ENCODE measurements at places on chromosomes 16 and 17.

DNA sequence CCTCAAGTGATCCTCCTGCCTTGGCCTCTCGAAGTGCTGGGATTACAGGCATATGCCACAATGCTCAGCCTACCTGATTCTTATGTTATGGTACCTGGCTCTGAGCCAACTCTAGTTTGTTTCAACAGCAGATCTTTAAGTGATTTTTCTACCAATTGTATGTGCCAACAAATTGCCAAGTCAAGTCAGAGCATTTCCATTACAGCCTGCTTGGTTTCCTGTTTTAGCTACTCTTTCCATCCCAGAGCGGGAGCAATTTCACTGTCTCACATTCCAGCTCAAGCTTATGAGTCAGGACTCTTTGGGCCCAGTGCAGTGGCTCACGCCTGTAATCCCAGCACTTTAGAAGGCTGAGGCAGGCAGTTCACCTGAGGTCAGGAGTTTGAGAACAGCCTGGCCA is 30.8 kb upstream of the RBBP6 start:
- no peak for DNase-seq

GRCh38 chr16:49653173-49653570 is 202.7 kb downstream of the ZNF423 start:
- no peak for DNase-seq

DNA sequence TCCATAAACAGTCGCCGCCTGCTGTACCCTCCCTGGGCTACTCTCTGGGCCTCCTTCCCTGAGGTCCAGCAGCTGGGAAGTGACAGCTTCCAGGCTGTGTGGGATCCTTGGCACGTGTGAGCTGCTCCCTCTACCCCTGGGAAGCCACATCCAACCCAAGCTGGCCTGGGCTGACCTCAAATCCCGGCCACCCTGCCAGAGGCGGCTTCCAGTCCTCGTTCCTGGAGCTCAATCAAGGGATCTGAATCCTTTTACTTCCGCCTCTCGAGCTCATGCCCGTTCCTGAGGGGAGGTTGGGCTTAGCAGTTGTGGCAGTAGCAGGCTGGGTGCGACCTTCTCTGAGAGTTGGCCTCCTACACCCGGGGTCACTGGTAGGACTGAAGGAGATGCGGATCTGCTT is 82.5 kb downstream of the NETO2 start:
- DNase-seq: no peak

- no peak for DNase-seq
These were observed 1.6 kb downstream of the OSGIN1 start for GRCh38 chr16:83954577-83955016.

GRCh38 chr16:75580-76501 is 2.2 kb upstream of the MPG start:
- DNase-seq: no peak

- no peak for DNase-seq
These were observed 26.1 kb downstream of the CDRT4 start for GRCh38 chr17:15441315-15441714.

DNA sequence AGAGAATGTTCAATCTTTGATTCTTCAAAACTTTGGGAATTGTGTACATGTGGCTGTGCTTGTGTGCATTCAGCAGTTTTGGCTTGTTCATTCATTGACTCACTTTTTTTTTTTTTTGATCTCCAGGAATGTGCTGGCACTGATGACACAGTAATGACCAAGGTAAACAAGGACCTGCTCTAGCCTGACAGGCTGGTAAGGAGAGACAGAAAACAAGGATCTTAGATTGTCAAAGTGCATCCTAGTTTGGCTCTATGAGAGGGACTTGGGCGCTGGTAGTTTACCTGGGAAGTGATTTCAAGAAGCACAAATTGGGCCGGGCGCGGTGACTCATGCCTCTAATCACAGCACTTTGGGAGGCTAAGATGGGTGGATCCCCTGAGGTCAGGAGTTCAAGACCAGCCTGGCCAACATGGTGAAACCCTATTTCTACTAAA is 233.1 kb upstream of the WSCD1 start:
- DNase-seq: no peak

DNA sequence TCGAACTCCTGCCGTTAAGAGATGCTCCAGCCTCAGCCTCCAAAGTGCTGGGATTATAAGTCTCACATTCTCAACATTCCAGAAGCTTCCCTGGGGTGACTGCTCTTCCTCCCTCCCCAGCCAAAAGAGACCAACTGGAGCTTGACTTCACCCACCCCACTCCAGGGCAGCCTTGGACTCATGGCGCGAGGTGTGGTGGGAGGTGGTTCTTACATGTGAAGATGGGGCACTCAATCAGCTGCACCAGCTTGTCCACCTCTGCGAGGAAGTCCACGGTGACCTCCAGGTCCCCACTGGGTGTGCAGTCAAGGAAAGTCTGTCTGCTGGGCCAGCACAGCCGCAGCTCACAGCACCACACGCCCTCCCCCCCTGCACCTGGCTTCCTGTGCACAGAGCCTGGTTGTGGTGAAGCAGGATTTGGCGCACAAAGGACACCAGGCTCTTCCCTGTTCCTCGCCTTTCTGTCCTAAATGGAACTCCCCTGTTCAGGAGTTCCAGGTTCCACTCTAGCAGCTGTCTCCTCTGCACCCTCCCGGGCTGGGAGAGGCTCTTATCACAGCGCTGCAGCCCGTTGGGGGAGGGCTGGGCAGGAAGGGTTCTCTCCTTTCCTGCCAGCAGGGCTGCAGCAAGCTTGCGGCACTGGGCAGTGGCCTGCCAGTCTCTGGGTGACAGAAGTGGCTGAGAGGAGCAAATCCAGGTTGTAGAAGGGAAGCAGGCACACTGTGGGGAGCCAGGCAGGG is 9.6 kb upstream of the MTSS2 start:
- DNase-seq: no peak

GRCh38 chr16:55898592-55898991 is 23.4 kb upstream of the CES5A start:
- no peak for DNase-seq

DNA sequence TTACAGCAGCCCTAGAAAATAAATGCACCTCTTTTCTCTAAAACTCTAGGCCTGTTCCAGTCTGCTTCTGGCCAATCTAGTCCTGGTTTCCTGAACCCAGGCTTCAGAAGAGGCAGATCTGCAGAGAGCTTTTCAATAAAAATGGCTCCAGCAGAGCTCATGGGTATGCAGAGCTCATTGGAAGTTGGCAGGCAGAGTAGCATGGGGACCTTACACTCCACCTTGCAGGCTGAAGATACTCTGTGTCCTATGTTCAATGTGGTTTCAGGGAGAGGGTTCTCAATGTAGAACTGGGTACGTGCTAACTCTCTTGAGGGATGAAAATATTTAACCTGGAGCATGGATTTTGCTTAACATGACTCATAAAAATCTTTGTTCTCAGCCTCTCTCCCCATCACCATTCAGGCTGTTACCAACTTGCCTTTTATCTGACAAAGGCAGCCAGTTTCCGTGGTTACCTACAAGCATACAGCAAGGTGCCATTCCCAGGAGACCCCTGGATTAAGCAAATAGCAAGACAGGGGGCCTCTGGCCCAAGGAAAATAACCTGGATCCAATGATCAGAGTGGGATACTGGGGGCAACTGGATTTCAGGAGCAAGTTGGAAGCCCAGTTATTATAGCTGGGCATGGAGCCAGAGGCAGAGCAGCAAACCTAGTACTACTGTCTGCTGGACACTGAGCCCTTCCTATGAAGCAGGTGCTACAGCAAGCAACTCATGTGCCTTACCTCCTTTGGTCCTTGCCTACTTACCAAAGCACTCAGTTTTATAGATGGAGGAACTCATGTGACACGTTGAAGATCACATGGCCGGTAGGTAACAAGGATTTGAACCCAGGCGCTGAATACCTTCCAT is 98.2 kb upstream of the DHX40 start:
- no peak for DNase-seq

- DNase-seq: no peak
These were observed 6.4 kb downstream of the PER1 start for GRCh38 chr17:8145811-8146210.

- no peak for DNase-seq
These were observed 22.1 kb downstream of the COX4I1 start for GRCh38 chr16:85821390-85822135.

- no peak for DNase-seq
These were observed 56.2 kb downstream of the BAIAP2 start for GRCh38 chr17:81091154-81091553.

DNA sequence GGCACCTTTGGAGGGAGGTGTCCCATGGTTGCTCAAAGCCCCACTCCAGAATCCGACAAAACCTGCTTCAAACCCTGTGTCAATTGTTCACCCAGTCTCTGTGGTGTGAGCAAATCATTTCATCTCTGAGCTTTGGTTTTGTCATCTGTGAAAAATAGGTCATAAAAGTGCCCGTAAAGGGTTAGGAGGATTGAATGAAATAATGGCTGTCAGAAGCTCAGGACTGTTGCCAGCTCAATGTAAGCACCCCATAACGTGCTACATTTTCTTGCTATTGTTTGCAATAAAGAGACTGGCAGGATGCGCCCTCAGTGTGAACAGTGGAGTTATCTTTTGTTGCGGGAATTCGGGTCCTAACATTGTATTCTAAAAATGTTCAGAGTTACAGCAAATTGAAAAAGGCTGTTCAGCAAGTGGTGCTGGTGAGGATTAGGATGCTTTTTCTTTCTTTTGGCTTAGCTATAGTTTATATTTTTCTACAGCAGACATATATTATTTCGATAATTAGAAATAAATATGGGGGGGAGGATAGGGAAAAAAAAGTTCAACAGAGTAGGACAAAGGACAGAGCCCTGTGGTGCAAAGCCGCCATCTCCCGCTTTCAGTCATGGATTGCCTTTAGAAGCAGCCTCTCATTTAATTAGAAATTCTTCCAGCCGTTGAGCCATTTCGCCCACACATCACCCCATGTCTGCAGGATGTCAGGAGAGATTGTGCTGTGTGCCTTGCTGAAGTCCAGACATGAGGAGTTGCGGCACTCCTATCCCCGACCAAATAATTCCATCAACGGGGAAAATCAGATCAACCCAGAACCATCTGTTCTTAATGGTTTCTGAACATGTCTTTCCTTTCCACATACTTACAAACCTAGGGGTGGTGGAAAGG is 20.9 kb upstream of the PYY start:
- DNase-seq: no peak

GRCh38 chr16:57629516-57630406 is 1.3 kb downstream of the ADGRG1 start:
- no peak for DNase-seq

GRCh38 chr17:17017343-17018014 is 24.8 kb upstream of the MPRIP start:
- no peak for DNase-seq

DNA sequence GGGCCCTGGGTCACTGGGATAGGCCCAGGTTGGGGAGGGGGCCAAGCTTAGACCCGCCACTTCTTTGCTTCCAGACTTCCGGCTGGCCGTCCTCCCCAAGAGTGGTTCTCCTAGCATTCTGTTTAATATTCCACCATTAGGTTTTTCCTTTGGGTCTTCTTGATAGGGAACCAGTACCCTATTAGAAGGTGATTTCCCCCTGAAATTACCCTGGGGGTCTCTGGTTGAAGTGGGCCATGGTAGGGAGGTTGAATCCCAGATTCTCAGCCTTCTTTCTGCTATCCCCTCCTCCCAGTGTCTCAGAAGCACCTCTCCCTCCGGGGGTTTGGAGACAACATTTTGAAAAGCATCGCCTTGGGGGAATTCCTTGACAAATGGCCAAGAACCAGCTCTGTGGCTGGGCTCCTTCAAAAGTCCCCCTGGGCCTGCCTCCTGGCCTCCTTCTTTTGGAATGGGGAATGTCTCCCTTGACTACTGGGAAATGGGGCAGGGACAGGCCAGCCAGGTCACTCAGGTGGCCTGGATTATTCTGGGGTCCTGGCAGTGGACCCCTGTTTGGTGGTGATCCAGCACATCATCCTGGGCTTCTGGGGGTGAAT is 5.7 kb downstream of the LASP1 start:
- DNase-seq: no peak

GRCh38 chr16:85144026-85144915 is 32.0 kb upstream of the CIBAR2 start:
- DNase-seq: no peak

DNA sequence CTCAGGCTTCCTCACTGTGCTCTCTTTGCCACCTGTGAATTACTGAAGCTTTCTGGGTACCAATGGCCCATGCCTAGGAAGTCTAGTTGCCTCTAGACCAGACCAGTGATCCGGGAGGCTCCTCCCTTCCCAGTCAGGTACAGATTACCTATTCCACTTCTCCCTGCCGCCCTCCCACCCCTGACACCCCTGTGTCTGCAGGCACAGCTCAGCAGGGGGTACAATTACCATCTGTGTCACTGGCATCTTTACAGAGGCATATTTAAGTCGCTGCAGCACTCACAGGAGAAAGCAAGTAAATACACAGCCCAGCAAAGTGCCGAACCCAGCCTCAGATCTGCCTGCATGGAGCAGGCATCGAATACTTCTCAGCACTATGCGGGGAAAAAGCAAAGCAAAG is 5.3 kb upstream of the WSCD1 start:
- DNase-seq: no peak

DNA sequence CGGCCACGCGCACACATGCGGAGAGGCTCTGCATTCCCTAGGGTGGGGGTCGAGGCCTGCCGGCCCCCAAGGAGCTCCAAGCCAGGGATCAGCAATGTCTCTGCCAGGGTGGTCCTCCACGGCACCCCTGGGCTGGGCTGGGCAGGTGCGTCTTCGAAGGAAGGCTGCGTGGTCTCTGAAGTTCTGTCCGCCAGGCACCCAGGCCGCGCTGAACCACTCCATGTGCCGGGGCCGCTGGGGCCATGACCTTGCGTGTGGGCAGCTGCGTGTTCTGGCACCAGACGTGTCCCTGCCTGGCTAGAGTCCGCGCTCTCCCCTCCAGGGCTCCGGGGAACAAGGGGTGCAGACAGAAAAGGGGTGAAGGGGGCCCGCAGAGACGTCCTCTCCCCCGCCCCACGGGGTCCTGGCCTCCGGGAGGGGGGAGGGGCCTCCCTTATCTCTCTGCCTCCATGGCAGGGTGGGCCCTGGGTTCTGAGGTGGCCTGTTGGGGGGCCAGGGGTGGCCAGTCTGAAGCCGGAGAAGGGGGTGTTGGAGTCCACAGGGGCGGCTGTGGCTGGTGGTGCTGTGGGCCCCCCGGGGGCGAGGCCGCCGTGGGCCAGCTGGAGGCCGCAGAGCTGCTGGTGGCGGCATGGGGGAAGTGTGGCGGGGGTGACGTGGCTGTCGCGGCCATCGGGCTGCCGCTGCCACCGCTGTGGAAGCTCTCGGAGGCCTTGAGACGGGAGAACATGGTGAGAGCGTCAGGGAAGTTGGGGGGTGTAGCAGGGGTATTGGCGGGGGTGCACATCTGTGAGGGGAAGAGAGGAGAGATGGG is 5.3 kb downstream of the UBALD1 start:
- DNase-seq: no peak
